ENCODE measurements at places on chromosomes 7 and 10.
A peak's percentile ranks its signal among the peaks of the same experiment; 100 is the strongest.

DNA sequence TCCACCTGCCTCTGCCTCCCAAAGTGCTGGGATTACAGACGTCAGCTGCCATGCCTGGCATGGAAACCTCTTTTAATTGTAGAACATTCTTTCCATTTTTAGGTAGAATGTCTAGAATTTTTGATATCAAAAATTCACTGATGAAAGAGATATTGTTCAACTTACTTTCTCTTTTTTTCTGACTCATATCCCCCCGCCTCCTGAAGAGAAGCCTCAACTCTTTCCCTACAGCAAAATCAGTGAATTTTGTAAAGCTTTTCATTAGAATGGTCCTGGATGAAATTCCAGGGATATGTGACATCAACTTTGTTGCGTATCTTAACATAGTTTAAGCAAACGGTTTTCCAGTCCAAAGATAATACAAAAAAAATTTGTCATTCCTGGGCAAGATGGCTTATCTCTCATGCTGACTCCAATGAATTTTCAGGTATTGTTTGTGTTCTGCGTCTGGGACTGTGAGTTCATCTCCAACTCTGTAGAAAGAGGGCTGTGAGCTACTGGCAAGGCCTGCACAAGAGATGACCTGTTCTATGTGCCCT, 256.8 kb downstream of the BMPER start:
- DNase-seq: no peak

GRCh38 chr10:43390333-43390732, 18.7 kb downstream of the HNRNPF start:
- no peak for DNase-seq

- DNase-seq: no peak
Measured at GRCh38 chr10:102241444-102242117, at the start of gene PITX3. Gene PITX3 (minus strand): TSS chr10:102241512. CDS start chr10:102232080, 9,432 bp downstream.

DNA sequence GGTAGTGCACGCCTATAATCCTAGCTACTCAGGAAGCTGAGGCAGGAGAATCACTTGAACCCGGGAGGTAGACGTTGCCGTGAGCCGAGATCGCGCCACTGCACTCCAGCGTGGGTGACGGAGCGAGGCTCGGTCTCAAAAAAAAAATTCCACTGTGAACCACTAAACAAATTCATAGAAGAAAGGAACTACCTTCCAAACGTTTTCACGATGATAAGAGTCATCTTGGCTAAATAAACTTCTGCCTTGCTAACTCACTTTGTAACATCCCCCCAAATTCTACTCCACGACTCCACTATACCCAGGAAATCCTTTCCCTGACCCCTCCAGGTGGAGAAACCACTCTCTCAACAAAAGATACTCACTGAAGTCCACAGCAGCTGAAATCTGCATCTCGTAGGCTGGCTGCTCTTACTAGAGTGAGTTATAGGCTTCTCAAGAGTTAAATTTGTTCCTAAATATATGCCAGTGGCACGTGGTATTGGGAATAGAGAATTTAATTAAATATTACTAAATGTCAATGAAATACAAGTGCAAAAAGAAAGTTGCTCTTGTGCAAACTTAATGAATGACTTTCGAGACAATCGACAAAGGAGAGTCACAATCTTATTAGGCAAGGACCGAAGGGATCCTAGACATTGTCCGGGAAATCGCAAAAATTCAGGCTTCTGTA, 1.6 kb upstream of the GTF2I start:
- DNase-seq: peak; percentile 22

Measured in AML-193 (cell line).